ENCODE measurements at places on chromosomes 7 and 10.

GRCh38 chr7:155824227-155824886 lies 12.1 kb upstream of the SHH start:
- DNase-seq, result no peak

DNA sequence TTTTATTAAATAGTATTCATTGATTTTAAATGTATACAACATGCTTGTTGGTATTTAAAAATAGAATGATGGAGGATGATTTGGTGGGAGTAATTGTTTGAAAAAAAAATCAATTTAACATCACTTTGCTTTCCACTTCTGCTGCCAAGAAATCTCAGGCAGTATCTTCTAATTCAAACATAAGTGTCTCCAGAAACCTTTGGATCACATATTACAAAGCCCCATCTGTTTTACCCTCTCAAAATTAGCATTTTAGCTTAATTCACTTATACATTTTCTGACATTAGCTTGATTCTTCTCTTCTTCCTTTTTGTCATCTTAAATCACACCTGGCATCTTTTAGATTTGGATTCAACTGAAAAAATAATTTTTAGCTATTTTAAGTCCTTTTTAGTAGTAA lies 72.9 kb upstream of the KMT2C start:
- no peak for DNase-seq

GRCh38 chr7:70387217-70387616 lies 744.7 kb upstream of the GALNT17 start:
- no peak for DNase-seq

- peak; percentile 57 for DNase-seq
These were observed 109.9 kb upstream of the EFCAB10 start for GRCh38 chr7:105691082-105691679.

DNA sequence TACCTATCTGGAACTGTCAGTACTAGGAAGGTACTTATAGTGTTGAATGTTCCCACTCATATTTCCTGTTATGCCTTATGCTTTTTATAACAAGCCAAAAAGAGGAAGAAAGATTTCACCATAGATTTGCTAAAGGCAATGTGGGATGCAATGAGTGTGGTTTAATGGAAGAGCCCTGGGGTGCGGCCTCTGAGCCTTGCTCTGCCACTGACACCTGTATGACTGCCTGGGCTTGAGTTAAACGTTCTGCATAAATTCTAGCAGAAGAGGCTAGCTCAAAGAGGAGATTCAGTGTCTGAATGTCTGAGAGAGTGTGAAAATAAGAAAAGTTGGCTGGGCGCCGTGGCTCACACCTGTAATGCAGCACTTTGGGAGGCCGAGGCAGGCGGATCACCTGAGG lies 143.8 kb downstream of the TPST1 start:
- no peak for DNase-seq

All from T-helper 2 cell treated with Interferon-gamma antibody and Interleukin-4, amounts not matched to agents 5 μg/mL and 100 μg/mL, for 36 hours (primary cell).